Hypothalamus (tissue), 51 donors: ENCODE measurements at places on chromosomes 5 and 9.

DNA sequence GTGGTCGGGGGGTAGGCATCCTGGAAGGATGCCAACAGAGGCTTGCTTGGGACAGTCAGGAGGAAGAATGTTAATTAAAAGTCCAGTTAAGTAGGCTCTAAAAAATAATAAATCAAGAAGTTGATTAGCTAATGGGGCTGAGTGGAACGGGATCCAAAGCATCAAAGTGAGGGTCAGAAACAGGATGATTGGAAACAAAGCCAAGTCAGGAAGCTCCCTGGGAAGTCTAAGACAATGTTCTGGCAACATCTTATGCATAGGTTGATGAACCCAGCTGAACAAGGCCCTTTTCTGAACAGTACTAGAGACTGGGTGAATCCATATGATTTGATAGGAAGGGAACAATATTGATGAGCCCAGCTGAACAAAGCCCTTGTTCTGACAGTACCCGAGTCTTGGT, 50.2 kb upstream of the STARD4 start:
- no peak for DNase-seq

- no peak for DNase-seq
Measured at GRCh38 chr9:122031776-122032175, 61.3 kb downstream of the TTLL11 start.

DNA sequence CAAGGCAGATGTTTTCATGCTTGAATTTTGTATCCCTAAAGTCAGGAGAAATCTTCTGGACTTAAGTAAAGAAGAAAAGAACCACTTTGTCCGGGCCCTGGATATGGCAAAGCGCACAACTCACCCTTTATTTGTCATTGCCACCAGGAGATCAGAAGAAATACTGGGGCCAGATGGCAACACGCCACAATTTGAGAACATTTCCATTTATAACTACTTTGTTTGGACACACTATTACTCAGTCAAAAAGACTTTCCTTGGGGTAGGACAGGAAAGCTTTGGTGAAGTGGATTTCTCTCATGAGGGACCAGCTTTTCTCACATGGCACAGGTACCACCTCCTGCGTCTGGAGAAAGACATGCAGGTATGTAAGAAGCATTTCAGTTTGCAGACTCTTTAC, 2.3 kb downstream of the TYRP1 start:
- DNase-seq, result no peak

GRCh38 chr5:141875795-141876627, 2.2 kb downstream of the PCDH1 start:
- peak; percentile 57 for DNase-seq

GRCh38 chr5:78546276-78546996, 102.1 kb downstream of the LHFPL2 start:
- no peak for DNase-seq

DNA sequence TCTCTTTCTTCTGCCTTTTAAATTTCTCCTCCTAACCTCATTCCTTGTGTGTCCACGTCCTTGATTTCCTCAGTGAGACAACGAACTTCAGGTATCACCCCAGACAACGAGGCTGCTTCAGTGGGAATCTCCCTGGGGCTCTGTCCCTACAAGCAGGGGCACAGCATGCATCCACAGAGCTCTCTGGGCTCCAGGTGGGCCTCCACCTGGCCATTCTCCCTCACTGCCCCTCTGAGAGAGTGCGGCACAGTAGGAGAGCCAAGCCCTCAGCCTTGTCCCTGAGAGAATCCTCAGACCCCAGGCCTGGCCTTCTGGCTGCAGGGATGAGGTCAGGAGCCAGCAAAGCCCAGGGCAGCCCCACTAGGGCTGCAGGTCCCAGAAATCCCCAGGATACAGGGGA, 105.3 kb downstream of the LHFPL2 start:
- DNase-seq, result no peak

- DNase-seq, result no peak
Measured at GRCh38 chr9:92534204-92534603, 1.6 kb downstream of the ECM2 start.
